GM19239 (cell line): ENCODE measurements at places on chromosomes 3 and 15.

GRCh38 chr15:62500325-62500724 is 335.2 kb upstream of the C2CD4B start:
- no peak for DNase-seq

DNA sequence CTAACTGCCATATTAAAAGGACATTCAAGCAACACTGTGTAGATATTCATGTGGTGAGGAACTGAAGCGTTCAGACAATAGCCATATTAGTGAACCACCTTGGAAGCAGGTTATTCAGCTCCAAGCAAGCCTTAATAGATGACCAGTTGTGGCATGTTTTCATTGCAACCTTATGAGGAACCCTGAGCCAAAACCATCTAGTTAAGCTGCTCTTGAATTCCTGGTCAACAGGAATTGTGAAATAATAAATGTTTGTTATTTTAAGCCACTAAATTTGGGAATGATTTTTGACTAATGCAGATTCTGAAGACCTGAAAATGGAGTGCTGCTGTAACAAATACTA is 73.0 kb downstream of the SPRED1 start:
- no peak for DNase-seq

DNA sequence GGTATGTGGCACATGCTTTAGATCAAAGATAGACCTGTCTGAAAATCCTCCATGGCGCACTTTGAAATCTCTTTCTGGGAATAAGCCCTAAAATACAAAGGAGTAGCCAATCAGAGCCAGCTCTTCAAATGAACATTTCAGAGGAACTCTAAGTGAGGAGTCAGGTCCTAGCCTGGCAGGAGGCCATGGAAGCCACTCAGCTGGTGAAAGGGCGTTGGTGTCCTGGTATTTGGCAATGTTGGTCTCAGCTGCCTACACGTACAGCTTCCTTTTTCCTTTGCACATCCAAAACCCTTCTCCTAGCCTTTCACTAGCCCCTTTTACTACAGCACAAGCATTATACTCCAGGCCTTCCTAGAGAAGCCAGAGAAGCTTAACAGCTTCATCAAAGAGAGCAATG is 5.5 kb downstream of the WDR73 start:
- no peak for DNase-seq

DNA sequence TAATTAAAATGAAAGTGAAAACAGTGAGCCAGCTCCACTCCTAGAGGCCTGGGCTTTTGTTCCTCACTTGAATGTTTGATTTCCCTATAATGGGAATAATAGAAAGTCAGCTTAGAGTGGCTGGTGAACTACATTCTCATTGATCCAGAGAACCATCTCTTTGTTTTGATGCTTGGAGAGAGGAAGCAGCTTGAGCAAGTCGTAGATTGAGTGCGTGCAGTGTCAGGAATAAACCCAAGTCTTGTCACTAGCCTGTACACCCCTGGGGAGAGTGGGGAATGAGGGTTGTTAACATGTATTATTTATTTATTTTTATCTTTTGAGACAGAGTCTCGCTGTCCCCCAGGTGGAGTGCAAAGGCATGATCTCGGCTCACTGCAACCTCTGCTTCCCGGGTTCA is 885 bp upstream of the LSG1 start:
- DNase-seq: no peak

GRCh38 chr3:183275418-183275817 is 22.4 kb downstream of the B3GNT5 start:
- DNase-seq: no peak

DNA sequence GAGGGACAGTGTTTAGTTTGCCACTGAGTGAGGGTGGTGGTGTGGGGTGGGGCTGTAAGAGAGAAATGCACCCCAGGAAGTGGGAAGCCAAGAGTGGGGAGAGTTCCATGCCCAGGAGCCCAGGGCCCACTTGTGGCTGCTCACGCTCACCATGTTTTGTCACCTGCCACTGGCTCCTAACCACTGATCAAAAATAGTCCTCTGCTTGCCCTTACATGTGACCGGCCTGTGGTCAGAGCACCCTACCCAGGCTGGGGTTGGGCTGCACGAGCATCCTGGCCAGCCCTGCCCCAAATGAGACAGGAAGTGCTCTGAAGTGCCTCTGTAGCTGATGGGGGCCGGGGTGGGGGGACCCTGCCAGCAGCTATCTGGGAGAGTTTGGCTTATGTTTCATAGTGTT is 216.3 kb downstream of the RPLP1 start:
- peak; percentile 36 for DNase-seq

DNA sequence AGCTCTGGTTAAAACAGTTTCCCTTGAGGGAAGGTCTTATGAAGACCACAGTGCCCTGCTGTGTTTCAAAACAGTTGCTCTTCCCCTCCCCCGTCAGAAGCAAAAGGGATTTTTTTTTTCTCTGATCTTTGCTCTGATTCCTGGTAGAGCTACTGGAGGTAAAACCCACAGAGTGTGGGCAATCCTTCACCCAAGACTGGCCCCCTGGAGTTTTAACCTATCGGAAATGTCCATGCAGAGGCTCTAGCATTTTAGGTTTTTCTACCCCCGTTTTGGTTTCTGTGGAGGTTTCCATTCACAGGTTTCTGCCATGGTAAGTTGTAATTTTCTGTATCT is 27.7 kb downstream of the GRM2 start:
- no peak for DNase-seq

GRCh38 chr15:57026016-57026592 is 107.7 kb downstream of the TCF12 start:
- no peak for DNase-seq

GRCh38 chr3:13254028-13254951 is 165.8 kb downstream of the NUP210 start:
- DNase-seq: no peak

- no peak for DNase-seq
Measured at GRCh38 chr3:32334675-32335074, 57.0 kb upstream of the CMTM7 start.
